Stimulated activated CD8-positive, alpha-beta memory T cell treated with anti-CD3 and anti-CD28 coated beads, Interleukin-4, amount 100 ng/mL, for 1 hour (primary cell): ENCODE measurements at places on chromosomes 5 and 9.
A peak's percentile ranks its signal among the peaks of the same experiment; 100 is the strongest.

GRCh38 chr5:95858023-95858461 lies 35.5 kb upstream of the GLRX start:
- no peak for DNase-seq

DNA sequence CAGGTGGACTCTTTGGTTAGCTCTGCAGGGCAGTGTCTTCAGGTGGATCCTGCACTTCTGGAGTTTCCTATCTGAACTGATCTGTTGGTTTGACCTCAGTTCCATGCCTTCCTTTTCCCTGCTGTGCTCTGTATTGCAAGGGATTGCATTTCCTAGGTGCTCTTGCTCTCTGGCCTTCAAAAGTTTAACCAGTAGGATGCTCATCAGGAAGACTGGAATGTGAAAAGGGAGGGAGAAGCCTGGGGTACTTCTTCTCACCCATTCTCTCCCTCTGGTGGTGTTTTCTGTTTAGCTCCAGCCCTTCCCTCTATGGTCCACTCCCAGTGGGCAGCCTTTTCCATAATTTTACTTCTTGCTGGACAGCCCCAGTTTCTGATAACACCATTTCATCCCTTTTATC lies 78.5 kb downstream of the ZNF618 start:
- DNase-seq = no peak

- DNase-seq = no peak
Observed at GRCh38 chr9:85511746-85512145, 230.0 kb downstream of the AGTPBP1 start.

DNA sequence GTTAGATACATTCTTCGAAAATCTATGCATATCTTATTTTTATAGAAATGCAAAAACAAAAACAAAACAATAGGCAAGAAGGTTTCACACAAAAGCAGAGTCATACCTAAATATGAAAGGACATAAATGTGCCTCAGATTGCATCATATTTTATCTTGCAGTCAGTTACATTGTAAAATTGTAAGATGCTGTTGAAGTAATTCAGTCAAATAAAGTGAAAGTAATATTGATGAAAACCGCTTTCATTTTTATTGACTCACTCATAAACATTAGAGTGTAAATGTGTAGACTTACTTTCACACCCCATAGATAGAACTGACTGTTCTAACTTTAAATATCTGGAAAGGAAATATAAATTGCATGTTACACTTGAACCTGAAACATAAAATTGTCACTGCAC lies 931.5 kb upstream of the NUDT12 start:
- DNase-seq = no peak

- DNase-seq = no peak
Observed at GRCh38 chr5:14250748-14251701, 107.9 kb downstream of the TRIO start.

GRCh38 chr9:85716031-85716877 lies 25.5 kb downstream of the AGTPBP1 start:
- DNase-seq = no peak

DNA sequence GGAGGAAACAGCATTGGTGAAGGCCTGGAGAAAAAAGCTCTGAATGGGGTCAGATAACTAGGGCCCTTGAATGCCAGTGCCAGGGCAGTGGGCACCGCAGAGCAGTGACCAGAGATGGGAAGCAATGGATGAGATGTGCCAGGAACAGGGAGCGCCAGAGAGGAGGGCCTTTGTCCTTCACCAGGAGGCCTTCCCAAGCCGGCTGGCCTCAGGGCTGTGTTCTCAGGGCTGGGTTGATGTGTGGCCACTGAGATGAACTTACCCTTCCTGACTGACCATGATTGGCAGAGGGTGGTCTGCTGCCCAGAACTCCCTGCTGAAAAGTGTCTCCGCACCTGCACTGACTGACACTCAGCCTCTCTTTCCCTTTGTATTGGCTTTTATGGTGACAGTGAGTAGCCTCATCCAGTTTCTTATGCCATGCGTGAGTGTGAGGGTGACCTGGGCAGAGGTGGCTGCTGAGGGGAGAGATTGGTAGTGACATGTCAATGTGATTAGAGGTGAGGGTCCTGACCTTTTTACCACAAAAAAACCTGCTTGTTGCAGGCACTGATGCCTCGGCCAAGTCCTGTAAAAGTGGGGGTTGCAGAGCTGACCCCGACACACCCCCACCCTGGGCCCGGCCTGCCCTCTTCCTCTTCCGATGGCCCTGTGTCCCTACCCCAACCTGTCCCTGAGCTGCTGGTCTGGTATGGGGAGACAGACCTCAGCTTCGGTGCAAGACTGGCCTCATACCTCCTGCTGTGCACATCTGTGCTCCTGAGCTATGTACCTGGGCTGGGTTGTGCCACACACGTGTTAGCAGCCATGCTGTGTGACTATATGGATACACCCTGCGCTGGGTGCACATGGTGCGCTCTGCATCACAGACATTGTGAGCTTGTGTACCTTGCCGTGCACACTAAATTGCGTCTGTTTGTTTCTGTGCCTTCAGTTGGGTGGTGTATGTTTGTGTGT lies 57.1 kb upstream of the PSD2 start:
- DNase-seq = no peak

- peak; percentile 61 for DNase-seq
Observed at GRCh38 chr5:177429248-177430040, 3.0 kb downstream of the GRK6 start.

DNA sequence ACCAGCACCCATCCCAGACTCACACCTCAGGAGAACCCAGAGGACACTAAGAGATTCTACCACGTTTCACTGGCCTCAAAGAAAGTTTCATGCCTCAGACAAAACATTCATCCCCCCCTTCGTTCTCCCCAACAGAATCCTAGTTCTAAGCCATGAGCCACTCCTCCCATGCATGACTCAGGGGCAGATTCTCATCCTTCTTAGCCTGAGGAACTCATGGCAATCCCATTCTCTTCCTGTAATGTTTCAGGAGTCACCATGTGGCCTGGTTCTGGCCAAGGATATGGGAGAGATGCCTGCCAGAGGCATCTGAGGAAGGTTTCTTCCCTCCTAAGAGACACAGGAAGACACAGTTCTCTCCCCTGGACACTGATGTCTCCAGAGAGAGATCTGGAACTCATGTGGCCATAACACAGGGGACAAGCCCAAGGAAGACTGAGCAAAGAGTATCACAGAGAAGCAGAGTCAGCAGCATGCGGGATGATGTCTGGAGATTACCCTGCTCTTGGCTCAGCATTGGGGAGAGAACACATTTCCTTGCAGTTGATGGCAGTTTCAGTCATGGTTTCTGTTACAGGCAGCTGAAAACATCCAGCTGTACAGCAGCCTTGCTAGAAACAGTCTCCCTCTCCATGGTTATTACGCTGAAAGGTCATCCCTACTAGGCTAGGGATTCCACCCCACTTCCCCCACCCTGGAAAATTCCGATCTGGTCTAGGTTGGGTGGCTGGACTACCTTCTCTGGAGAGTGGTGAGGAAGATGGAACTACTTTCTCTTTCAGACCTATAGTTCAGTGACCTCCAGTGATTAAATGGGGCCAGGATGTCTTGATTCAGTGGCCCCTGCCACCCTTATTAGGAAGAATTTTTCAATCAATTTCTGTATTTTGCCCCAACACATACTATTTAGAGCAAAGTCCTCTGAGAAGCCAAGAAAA lies 115.4 kb downstream of the ZNF608 start:
- DNase-seq = no peak

GRCh38 chr9:94915476-94916450 lies 189.3 kb downstream of the AOPEP start:
- DNase-seq = no peak

- no peak for DNase-seq
Observed at GRCh38 chr5:40376566-40376965, 303.1 kb upstream of the PTGER4 start.

DNA sequence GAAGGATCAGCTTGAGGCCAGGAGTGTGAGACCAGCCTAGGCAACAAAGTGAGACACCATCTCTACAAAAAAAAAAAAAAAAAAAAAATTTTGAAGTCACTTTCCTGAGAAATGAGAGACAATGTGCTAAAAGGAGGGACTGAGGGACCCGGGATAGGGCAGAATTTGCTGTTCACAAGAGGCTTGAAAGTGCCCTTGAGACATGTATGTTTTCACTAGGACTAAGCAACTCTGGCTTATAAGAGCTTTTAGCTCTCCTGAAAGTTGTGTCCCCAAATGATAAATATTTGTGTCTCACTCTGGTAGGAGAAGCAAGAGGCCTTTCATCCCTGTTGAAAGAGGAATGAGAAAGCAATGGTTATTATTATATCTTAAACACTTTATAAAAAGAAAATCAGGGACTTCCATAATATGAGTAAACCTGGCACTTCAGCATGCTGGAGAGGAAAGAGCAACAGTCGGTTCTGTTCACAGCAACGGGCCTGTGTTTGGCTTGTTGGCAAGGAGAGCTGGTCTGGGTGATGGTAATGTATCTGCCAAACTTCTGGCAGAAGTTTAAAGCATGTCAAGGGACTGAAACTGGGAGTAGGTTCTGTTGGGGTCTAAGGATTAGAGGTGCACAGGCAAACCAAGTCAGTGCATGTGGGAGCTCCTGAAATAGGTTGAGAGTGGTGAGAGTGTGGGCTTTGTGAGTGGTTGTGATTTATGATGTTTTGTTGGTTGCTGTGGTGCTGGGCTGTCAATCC lies 32.2 kb downstream of the ENTREP1 start:
- DNase-seq = no peak

- DNase-seq = no peak
Observed at GRCh38 chr9:33414889-33415500, 12.6 kb upstream of the AQP7 start.
